CD4-positive, alpha-beta memory T cell (primary cell): ENCODE measurements at places on chromosomes 1 and 21.
A peak's percentile ranks its signal among the peaks of the same experiment; 100 is the strongest.

DNA sequence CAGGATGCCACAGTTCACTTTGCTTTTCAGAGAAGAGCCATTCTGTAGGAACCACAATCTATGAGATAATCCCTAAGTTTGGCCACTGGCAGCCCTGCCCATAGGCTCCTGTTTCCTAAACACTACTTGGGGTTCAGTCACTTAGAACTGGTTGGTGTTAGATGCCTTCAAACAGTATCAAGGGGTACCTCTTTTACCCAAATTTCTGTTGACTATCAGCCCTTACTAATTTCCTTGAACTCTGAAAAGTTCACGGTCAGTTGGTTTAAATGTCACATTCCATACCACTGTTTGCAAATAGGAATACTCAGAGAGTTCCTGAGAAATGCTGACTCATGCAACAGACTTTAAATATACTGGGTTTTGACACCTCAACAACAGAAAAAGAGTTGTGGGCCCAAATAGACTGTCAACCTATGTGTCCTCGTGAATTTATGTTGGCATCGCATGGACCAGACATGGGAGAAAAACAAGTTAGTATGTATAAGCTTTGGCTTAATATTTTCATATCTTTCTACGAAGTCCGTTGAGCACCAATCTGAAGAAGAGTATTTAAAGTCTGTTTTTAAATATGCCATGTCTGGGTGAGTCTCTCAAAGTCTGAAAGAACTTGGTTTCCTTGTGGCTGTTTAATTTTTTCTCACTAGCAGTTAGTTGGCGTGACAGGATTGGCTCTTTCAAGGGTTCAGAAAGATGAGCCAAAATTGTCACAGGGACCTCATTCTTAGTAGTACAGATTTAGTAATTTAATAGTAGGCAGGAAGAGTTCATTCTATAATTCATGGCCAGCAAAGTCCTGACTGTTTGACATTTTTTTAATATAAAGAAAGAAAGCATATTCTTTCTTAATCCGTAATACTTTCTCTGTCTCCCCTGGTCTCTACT lies 56.5 kb upstream of the ZNF326 start:
- no peak for DNase-seq

DNA sequence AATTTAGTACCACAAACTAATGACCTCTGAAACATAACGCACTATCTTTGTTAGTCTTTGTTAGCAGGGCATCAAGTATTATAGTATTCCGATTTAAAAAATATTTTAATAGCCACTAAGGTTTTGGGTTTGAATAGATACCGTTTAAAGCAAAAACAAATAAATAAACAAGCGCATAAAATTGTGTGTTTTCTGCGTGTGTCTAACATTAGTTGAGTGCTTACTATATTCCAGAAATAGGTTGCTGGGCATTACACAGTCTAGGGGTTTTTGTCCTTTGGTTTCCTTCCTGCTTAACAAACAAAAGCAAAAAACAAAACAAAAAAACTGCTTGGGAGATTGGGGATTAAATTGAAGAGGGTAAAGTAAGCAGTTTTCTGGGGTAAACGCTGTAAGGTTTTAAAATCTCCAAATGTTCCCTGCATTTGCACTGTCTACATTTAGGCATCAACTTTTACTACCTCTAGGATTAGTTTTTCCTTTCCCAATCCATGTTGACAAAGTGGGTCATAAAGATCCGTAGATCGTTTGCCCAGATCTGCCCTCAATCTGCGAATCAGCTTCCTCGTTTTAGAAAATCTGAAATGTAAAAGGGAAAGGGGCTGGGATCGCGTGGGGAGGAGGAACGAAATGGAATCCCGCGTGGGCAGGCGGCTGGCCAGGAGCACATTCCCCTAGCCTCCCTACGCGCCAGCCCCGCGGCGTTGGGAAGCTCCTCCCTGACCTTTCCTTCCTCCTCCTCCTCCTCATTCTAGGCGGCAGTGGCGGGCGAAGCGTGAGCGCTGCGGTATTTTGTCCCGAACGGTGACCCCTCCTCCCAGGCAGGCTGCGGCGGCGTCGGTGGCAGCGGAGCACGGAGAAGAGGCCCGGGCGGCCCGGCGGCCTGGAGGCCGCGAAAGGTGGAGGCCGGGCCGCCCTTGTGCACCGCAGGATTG lies at the start of gene KCTD3:
Gene KCTD3 (plus strand): TSS at position 749 of the 935 bp plus-strand sequence. CDS start 382 bp downstream, outside the sequence.
- DNase-seq: peak; percentile 3

DNA sequence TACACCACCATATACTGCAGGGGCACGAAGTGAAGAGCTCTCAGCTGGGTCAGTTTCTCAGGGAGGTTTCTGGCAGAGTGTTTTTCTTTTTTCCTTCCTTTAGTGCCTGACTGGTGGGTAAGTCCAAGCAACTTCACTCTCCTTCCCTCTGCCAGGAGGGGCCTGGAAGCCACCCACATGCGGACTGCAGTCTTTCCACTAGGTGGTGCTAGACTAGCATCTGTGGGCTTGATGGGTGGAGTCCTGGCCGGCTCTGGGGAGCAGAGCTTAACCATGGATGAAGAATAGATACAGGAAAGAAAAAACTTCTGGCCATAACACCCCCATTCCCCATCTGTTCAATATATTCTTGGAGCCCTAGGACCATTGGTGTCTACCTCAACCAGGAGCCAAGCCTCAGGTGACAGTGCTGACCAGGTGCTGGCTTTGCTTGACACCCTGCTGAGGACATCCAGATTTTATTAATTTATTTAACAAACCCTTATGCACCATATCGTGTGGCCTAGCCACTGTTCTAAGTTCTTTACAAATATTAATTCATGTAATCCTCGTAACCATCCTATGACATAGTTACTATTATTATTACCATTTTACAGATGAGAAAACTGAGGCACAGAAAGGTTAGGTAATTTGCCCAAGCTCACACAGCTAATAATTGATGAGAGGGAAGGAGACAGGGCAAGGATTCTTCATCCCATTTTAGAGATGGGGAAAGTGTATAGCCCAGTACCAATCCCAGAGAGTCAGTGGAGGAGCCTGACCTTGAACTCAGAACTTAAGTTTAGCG lies 126.7 kb upstream of the CSF3R start:
- DNase-seq: peak; percentile 52

GRCh38 chr1:39204441-39205081 lies at the start of gene MACF1:
Gene MACF1, plus strand, starts transcription at chr1:39204695. Its CDS starts 328 bp downstream, at chr1:39205023.
- DNase-seq: no peak

DNA sequence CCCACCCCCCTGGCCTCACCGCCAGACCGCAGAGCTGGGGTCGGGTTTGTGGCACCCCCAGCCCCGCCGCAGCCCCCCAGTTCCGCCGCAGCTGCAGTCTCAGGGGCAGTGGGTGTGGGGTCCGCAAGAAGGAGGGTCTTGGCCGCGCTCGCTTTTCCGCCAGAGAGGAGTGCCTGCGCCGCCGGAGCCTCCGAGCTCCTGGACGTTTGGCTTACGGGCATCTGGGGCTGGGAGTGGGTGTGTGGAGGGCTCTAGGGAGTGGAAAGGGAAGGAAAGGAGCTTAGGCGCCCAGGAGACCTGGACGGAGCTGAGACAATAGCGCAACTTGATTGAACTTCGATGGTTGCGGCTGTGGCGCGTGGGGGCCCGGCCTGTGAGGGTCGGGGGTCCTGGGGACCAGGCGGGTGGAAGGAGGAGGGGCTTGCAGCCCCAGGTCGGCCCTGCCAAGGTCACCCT lies 88.8 kb upstream of the IPO9 start:
- DNase-seq: no peak

GRCh38 chr1:213983493-213984386 lies 4.0 kb upstream of the PROX1 start:
- no peak for DNase-seq

GRCh38 chr1:65722461-65722860 lies 70.2 kb upstream of the PDE4B start:
- DNase-seq: no peak

DNA sequence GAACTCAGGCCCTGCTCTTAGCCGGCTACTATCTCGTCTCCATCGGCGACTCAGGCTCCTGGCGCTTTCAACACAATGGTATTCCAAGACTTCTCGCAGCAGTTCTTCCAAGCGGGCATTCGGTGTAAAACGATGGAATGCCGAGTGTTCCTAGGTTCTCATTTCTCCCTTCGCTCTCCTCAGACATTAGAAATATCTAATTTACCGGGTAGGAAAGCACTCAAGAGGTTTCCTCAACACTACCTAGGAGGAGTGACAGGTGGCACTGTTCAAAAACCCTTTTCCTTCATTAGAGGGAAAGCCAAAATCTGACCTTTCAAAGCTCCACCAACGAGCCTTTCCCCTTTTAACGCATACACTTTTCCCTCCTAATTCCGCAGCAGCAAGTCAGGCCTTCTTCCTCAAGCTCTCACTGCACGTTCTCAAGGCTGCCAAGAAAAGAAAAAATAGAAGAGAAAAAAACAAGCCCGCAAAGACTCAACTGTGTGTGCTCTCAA lies 601 bp downstream of the UBE2G2 start:
- DNase-seq: peak; percentile 53

GRCh38 chr1:38701088-38701487 lies 158.5 kb downstream of the RRAGC start:
- no peak for DNase-seq

DNA sequence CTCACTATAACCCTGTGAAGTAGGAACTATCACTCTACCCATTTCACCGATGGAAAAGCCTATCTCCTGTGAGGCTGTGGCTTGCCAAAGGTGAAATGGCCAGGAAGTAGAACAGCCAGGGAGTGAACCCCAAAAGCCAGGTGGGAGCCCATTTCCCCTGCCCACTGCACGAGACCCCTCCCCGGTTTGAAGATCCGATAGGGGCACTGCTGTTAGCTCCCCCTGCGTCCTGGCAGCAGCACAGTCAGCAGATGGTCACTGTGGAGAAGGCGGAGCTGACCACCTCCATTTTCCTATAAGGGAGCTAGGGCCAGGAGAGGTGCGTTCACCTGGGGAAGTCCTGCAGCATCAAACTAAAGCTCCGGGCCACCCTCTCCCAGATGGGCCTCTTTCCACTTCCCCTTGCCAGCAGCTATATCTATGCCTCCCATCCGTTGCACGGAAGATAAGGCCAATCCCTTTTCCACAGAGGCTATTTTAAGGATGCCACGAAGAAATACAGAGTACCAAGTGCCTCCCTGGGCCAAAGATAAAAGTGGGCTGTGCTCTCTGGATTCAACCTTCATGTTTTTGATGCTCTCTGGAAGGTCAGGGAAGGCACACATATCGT lies 7.8 kb downstream of the ERG start:
- no peak for DNase-seq

DNA sequence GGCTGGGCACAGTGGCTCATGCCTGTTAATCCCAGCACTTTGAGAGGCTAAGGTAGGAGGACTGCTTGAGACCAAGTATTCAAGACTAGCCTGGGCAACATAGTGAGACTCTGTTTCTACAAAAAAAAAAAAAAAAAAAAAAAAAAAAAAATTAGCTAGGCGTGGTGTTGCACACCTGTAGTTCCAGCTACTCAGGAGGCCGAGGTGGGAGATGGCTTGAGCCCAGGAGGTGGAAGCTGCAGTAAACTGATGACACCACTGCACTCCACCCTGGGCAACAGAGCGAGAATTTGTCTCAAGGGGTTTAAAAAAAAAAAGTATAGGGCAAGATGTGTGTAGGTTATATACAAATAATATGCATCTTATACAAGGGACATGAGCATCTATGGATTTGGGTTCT lies 2.6 kb downstream of the TDRKH start:
- DNase-seq: no peak

GRCh38 chr1:226547754-226548191 lies 791 bp upstream of the STUM start:
- peak; percentile 58 for DNase-seq
